IMR-90 (cell line): ENCODE measurements at places on chromosomes 11 and 22. TPM values are rescaled to one million over a fixed set of nuclear protein-coding genes. Genes with fewer than 3 reads are reported as not detected.

OR5P2 gene
- 0.28 TPM in 1 of 2 replicates, not detected in the other for total RNA-seq

SYCE3 gene
- not detected in 2 replicates for total RNA-seq

MS4A12 gene
- total RNA-seq = not detected in 2 replicates

AGBL2 gene
- 0.36 and 0.56 TPM in 2 replicates for total RNA-seq

DNA sequence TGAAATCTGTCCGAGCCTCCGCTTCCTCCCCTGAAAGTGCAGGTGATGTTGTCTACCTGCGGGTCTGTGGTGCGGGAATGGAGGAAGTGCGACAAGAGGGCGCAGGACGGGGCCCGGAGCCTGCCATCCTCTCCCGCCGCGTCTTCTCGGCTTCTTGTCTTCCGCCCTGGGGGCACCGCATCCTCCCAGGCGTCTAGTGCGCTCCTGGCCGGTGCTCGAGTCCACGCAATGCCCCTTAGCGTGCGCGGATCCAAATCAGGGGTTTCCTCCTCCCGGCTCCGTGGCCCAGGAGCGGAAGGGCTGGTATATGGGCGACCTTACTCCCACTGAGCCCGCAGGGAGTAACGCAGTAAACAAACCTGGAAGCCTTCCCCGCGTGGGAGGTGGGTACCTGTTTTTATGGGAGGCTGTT lies 405 bp downstream of the SFI1 start:
- H3K4me3 ChIP-seq = peak overlapping the region; percentile 77
- H3K27ac ChIP-seq = peak overlapping the region; percentile 49; the same call in 1 of the 2 replicates
- H3K4me1 ChIP-seq = no peaks in the 10 kb centered on the region
- H3K36me3 ChIP-seq = no peaks in the 10 kb centered on the region
- no peaks in the 10 kb centered on the region for H3K27me3 ChIP-seq

DNA sequence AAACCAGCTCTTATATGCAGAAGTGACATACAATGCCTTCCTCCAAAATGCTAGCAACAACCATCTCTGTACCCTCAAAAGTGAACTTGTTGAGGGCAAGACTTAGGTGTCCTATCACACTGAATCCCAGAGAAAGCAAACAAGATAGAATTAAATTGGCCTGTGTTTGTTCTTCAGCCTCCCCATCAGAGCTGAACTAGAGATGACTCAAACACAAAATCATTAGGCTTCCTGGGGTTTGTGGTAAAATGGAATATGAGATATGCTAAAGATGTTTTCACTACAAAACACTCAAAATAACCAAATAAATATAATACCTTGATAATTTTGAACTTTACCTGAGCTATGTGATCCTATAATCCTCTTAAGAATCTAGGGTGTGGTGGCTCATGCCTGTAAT lies 31.6 kb downstream of the ZNF214 start:
- no peak overlapping the region for H3K4me3 ChIP-seq
- no peak overlapping the region for H3K27ac ChIP-seq
- DNase-seq = peak; percentile 58
- H3K36me3 ChIP-seq = no peaks in the 10 kb centered on the region
- no peaks in the 10 kb centered on the region for H3K27me3 ChIP-seq

DNA sequence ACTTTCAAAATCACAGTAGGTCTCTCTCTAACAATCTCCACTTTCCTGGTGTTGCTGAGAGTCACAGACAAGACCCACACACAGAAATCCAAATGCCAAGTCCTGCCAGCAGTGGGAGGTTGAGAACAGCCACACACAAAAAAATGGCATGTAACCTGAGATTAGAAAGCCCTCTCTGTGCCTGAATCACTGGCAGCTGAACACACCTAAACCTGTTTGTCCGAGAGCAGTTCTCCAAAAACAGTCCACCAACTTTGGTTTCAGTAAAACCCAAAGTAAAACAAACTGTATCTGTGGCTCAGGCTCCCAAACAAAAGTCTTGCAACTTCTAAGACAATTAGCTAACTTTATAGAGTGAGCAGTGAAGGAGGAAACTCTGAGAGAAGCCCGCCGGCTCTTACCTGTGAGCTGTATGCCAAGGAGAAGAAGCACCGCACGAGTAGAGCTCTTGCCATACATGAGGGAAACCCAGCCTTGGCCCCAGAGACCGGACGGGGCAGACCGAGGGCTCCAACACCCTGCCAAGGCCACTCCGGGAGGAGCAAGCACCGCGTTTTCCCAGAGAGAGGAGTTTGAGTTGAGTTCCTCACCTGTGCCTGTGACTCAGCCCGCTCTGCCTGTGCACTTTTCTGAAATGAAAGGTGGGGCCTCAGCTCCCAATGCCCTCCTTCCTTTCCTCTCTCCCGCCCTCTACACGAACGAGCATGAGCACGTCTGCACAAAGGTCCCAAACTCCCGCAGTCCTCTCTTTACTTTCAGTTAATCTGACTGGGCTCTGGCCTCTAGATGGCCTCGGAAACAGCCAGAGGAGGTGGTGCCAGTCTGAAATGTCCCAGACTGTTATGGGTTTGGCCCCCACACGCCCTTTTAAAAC lies at the start of gene MPZL2:
MPZL2 (minus strand) TSS at position 603 of the 874 bp plus-strand sequence; CDS start at position 459, 144 bp downstream.
- DNase-seq = no peak

GRCh38 chr22:35959121-35959800 lies 69.4 kb downstream of the RBFOX2 start:
- no peak for DNase-seq
- no peak overlapping the region for H3K4me3 ChIP-seq
- H3K27me3 ChIP-seq = no peaks in the 10 kb centered on the region
- no peak overlapping the region for H3K27ac ChIP-seq
- H3K4me1 ChIP-seq = peaks cover 17% of the 10 kb centered on the region
- no peaks in the 10 kb centered on the region for H3K36me3 ChIP-seq

DNA sequence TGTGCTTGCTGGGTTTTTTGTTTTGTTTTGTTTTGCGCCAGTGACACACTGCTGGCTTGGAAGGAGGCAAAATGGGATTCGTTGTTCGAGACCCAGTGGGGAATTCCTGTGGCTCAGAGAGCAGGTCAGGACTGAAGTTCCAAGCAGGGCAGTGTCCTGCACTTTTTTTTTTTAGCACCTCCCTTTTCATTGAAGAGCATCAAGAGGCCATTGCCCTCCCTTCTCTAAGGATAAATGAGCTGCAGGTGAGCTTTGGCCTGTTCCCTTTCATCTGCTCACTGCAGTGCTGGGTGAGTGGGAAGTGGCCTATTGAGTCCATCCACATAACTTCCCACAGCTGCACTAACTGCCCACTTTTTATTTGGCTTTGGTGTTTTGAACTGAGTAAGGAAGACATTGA lies 87.8 kb downstream of the ARHGAP42 start:
- DNase-seq = no peak
- no peaks in the 10 kb centered on the region for H3K4me1 ChIP-seq
- H3K27me3 ChIP-seq = no peaks in the 10 kb centered on the region
- H3K4me3 ChIP-seq = no peak overlapping the region

- H3K27me3 ChIP-seq = no peaks in the 10 kb centered on the region
- no peak overlapping the region for H3K4me3 ChIP-seq
- no peak overlapping the region for H3K27ac ChIP-seq
- H3K4me1 ChIP-seq = no peaks in the 10 kb centered on the region
- DNase-seq = no peak
Measured at GRCh38 chr11:6013042-6013441, 6.3 kb upstream of the OR56A4 start.

DNA sequence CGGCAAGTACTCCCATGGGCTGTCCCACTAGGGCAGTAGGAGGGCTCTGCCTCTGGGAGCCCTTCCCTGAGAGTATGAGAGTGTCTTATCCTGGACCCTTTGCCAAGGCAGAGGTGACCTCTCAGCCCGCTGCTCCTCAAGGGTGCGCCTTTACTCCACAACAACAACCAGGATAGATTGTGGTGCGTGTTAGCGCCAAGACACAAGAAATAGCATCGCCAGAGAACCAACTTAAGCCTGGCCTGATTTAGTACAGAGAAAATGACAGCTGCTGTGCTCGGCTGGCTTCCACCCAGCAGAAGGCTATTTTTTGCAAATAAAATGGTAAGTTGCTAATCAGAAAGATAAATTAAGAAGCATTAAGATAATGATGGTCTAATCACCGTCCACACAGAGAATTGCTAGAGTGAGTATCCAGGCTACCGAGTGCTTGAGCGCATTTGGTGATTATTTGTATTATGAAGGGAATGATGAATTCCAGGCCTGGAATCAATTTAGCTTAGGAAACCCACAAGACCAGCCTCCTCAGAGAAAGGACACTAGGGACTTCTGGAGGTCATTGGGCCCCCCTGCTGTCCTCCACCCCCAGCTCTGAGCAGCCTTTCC lies 119.8 kb downstream of the PKNOX2 start:
- no peak overlapping the region for H3K4me3 ChIP-seq
- H3K4me1 ChIP-seq = no peaks in the 10 kb centered on the region; the same call in 1 of the 2 replicates
- peaks cover 7% of the 10 kb centered on the region for H3K27me3 ChIP-seq

- H3K27ac ChIP-seq = no peak overlapping the region
- peaks cover 6% of the 10 kb centered on the region; the same call in 1 of the 2 replicates for H3K4me1 ChIP-seq
- no peak overlapping the region for H3K4me3 ChIP-seq
Measured at GRCh38 chr11:102598272-102598671, 26.9 kb downstream of the MMP20 start.

GRCh38 chr11:34182921-34183685 lies 77.7 kb downstream of the NAT10 start:
- no peak for DNase-seq
- H3K4me3 ChIP-seq = no peak overlapping the region
- peaks cover 2% of the 10 kb centered on the region; the same call in 1 of the 2 replicates for H3K4me1 ChIP-seq
- H3K27me3 ChIP-seq = peaks cover 3% of the 10 kb centered on the region; the same call in 1 of the 2 replicates
- no peak overlapping the region for H3K27ac ChIP-seq

- H3K4me3 ChIP-seq = no peak overlapping the region
- H3K27ac ChIP-seq = no peak overlapping the region
- H3K4me1 ChIP-seq = peaks cover 27% of the 10 kb centered on the region
- peaks cover 6% of the 10 kb centered on the region for H3K36me3 ChIP-seq
- DNase-seq = no peak
Measured at GRCh38 chr11:57422669-57423068, 4.3 kb downstream of the SLC43A3 start.

- no peak overlapping the region for H3K27ac ChIP-seq
- H3K36me3 ChIP-seq = no peaks in the 10 kb centered on the region
Measured at GRCh38 chr22:44758344-44758973, 6.1 kb downstream of the ARHGAP8 start.

GRCh38 chr22:32622004-32622743 lies 147.6 kb downstream of the FBXO7 start:
- DNase-seq = peak; percentile 94
- peaks cover 41% of the 10 kb centered on the region for H3K4me1 ChIP-seq
- H3K27ac ChIP-seq = peak overlapping the region; percentile 99
- H3K4me3 ChIP-seq = no peak overlapping the region
